Fibroblast of mammary gland (primary cell): ENCODE measurements at places on chromosomes 11 and 22.

- peak; percentile 16 for DNase-seq
Observed at GRCh38 chr11:267491-267994, 10.7 kb upstream of the NLRP6 start.

- DNase-seq = no peak
Observed at GRCh38 chr22:19271856-19272535, 19.5 kb downstream of the CLTCL1 start.

GRCh38 chr11:10731064-10731680, 19.9 kb upstream of the CTR9 start:
- no peak for DNase-seq

DNA sequence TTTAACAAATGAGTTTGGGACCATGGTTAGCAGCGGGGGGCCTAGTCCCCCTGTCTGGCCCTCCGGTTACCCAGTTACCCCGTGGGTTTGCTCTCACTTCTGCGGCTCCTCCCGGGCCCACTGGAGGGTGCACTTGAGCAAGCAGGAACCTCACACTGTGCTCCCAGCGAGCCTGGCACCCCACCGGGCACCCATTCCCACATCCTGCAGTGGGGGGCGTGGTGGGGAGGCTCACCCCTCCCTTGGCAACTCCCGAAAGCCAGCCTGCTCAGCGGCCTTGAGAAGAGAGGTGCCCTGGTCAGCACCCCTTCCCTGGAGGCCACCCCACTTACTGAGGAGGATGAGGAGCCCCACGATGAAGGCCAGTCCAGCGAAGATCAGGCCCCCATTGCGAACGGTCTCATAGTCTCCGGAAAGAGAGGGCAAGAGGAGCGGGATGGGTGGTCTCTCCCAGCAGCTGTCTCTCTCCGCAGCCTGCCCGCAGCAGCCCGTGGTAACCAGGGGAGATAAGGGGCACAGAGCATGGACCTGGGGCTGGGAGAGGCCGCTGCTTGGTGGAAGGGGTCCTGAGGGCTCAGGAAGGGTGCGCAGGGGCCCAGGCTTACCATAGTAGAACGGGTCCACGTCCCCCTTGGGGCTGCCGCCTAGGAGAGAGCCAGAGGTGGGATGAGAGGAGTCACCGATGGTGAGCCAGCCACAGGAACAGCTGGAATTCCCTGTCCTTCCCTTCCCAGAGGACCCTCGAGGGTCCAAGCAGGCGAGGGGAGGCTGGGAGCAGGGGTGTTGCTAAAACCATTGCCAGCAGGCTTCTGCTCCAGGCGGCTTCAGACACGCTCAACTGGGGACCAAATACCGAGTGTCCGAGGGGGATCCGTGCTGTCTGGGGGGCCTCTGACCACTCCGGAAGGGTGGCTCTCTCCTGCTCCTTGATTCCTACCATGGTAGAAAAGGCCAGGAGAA, 2.2 kb downstream of the FXYD2 start:
- no peak for DNase-seq

GRCh38 chr11:47980088-47980906, at the start of gene PTPRJ:
TSS of gene PTPRJ (plus strand) at chr11:47980559. CDS start at chr11:47980913, 354 bp downstream.
- DNase-seq = no peak

- DNase-seq = no peak
Observed at GRCh38 chr11:115496892-115497291, 7.3 kb downstream of the CADM1 start.

- no peak for DNase-seq
Observed at GRCh38 chr22:19098157-19098556, 24.1 kb downstream of the DGCR2 start.

- DNase-seq = peak; percentile 57
Observed at GRCh38 chr11:12642040-12642439, 32.2 kb upstream of the TEAD1 start.

DNA sequence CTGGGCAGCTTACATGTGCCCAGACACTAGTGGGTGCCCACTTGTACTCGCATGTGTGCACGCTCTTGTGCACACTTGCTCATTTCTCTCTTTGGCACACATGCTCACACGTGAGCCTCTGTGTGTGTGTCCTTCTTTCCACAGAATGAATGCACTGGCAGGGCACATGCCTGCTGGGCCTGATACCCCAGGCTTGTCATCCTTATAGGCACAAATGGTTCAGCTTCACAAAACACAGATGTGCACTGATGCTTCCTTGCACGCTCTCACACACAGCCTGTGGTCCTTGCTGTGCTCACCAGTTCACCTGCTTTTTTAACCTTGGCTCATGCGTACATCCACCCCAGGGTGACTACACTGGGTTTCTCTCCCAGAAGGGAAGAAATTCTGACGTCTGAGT, 174.8 kb downstream of the BUD13 start:
- DNase-seq = no peak

DNA sequence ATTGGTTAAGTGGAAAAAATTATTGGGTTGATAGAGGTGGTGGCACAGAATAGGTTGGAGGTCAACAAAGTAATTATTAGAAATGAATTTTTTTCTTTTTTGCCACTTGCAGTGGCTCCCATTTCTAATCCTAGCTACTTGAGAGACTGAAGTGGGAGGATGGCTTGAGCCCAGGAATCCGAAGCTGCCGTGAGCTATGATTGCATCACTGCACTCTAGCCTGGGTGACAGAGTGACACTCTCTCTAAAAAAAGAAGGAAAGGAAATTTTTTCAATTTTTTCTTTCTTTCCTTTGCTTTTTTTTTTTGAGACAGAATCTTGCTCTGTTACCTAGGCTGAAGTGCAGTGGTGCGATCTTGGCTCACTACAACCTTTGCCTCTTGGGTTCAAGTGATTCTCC, 2.2 kb upstream of the BCO2 start:
- no peak for DNase-seq

DNA sequence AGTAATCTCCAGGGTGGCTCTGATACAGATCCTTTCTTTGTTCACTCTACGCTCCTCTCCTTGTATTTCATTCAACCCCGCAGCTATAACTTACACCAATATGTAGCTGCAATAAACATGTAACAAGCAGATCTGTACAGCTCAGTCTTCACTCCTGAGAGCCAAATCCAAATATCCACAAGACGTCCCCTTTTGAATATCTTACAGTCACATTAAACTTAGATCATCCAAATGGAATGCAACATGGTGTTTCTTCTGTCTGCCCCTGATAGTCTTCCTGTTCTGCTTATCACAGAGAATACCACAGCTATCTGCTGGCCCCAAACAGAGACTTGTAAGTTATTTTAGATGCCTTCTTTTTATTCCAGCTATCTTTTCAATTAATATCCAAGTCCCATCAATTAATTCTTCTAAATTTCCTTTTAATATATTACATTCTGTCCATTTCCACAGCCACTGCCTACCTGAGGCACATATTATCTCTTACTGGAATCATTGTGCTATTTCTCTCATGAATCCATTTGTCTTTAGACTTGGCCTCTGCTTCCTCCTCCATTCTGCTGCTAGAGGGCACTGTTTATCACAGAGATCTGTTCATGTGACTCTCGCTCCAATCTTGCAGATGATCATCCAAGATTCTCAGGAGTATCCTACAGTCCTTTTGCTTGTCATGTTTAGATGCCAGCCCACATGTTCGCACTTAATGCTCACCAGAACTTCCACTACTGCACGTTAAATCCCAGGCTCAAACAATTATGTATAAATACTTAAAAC, 908.6 kb downstream of the NTM start:
- peak; percentile 7 for DNase-seq
